Colonic mucosa (tissue), 4 donors: ENCODE measurements at places on chromosomes 4 and X. TPM values are rescaled to one million over a fixed set of nuclear protein-coding genes. Genes with fewer than 3 reads are reported as not detected.

The SLC7A11 gene
- 3.8 TPM for total RNA-seq

DNA sequence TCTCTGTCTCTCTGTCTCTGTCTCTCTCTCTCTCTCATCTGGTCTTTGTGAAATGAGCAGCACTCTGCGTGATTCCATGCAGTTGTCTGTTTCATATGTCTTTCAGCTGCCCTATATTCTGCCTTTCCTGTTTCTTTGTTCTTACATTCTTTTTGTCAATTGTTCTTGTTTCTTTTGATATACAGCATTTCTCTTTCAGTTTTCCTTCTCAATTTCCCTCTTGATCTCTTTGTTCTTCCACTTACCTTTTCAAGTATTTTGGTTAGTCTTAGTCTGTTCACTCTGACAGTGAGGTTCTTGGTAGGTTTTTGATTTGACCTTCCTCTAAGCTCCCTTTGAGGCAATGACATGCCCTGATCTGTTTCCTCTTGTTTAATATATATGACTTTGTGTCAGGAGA is 20.4 kb downstream of the ZNF157 start:
- H3K4me1 ChIP-seq: no peaks in the 10 kb centered on the region
- H3K36me3 ChIP-seq: no peaks in the 10 kb centered on the region
- no peak overlapping the region for H3K4me3 ChIP-seq
- H3K27ac ChIP-seq: no peak overlapping the region
- H3K27me3 ChIP-seq: no peaks in the 10 kb centered on the region

- DNase-seq: no peak
- H3K4me3 ChIP-seq: no peak overlapping the region
- H3K27ac ChIP-seq: no peak overlapping the region
- no peaks in the 10 kb centered on the region for H3K27me3 ChIP-seq
These were observed 58.3 kb upstream of the DHRSX start for GRCh38 chrX:2559124-2559523.

DNA sequence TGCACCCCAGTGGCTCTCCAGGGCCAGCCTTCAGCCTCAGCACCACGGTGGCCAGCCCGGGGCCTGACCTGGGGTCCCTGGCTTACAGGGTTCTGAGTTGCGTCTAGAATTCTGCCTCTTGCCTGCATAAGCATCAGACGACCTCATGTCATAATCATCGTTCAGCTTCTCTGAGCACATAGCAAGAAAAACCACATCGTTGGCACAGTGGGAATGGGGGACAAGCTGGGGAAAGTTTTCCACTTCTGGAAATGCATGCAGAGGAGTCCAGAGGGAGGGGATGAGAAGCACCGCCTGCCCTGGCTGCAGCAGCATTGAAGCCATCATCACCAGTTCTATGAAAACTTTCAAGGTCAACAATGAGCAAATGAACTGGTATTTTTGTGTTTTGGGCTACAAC is 441.0 kb upstream of the FRG1 start:
- no peak overlapping the region for H3K27ac ChIP-seq
- no peaks in the 10 kb centered on the region for H3K36me3 ChIP-seq

DNA sequence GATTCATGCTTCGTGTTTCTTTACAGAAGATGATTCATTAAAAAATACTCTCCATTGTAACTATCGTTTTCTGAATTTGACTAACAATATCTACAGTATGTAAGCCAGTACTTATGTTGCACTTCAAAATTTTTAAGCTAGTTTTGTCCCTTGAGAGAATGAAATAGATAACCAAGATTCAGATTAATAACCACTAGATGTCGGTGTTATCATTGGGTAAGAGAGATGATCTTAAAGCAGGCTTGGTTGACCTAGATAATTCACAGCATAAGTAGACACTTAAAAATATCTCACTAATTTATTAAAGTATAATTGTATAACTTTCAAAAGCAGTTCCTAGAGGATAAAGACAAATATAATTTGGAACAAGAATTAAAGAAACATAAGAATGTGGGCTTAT is 430.9 kb downstream of the C4orf33 start:
- H3K4me1 ChIP-seq: no peaks in the 10 kb centered on the region
- H3K27ac ChIP-seq: no peak overlapping the region
- no peaks in the 10 kb centered on the region for H3K36me3 ChIP-seq
- DNase-seq: no peak
- no peak overlapping the region for H3K4me3 ChIP-seq
- no peaks in the 10 kb centered on the region for H3K27me3 ChIP-seq
